ENCODE measurements at places on chromosomes 5 and 9.

GRCh38 chr5:26310415-26310814 is 728.0 kb downstream of the CDH9 start:
- no peak for DNase-seq

DNA sequence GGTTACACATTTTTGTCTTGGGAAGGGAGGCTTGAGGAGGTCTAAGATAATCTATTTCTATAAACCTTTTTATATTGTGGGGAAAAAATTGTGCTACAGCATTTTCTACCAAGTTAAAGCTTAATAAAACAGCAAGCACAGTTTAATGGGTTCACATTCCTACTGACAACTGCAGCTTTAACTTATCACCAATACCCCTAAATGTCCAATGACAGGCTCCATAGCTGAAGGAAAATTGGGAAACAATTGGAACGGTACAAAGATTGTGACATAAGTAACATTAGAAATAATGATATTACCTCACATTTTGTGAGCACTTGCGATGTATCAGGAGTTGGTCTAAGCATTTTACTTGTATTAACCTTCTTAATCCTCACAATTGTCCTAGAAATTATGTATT is 79.5 kb upstream of the HAPLN1 start:
- no peak for DNase-seq

- DNase-seq: no peak
These were observed 48.4 kb downstream of the ANKRD33B start for GRCh38 chr5:10612251-10612650.

DNA sequence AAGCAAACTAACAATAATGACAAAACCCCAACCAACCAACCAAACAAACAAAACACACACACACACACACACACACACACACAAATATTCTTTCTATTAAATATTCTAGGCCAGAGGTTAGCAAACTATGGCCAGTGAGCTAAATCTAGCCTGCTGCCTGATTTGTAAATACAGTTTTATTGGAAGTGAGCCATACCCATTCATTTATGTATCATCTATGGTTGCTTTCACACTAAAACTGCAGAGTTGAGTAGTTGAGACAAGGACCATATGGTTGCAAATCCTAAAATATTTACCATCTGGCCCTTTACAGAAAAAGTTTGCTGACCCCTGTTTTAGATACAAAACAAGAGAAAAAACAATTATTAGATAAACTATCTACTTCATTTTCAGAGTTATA is 620.5 kb upstream of the SEMA6A start:
- no peak for DNase-seq

DNA sequence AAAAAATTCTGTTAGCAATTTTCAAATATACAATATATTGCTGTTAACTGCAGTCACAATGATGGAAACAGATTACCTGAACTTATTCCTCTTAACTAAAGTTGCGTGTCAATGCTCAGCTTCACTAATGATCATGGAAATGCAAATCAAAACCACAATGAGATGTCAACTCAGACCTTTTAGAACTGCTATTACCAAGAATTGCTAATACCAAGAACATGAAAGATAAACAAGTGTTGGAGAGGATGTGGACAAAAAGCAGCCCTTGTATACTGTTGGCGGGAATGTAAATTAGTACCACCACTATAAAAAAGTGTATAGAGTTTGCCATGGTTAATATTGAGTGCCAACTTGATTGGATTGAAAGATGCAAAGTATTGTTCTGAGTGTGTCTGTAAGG is 1409.7 kb upstream of the CDH18 start:
- no peak for DNase-seq

DNA sequence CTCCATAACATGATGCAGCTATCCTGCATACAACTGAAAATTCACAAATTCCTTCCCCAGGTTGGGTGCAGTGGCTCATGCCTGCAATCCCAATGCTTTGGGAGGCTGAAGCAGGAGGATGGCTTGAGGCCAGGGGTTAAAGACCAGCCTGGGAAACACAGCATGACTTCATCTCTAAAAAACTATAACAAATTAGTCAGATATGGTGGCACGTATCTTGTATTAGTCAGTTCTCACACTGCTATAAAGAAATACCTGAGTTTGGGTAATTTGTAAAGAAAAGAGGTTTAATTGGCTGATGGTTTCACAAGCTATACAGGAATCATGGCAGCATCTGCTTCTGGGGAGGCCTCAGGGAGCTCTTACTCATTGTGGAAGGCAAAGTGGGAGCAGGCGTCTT is 56.4 kb upstream of the DAPK1 start:
- DNase-seq: no peak

GRCh38 chr5:134189031-134189430 is 12.3 kb upstream of the SKP1 start:
- no peak for DNase-seq

DNA sequence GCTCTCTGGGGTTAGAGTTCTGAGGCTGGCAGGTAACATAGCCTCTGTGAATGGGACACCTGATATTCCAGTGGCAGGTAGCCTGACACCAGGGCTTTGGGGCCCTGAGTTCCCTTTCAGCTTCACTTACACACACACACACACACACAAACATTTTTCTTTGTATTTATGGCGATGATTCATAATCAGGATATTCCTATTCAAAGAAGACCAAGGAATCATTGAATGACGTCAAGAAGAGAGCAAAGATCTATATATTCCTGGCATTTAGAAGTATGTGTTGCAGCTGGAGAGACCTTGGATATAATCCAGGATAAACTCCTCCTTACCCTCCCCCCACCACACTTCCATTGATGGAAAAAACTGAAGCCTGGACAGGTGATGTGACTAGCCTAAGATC is 7.9 kb upstream of the ENTREP1 start:
- no peak for DNase-seq

DNA sequence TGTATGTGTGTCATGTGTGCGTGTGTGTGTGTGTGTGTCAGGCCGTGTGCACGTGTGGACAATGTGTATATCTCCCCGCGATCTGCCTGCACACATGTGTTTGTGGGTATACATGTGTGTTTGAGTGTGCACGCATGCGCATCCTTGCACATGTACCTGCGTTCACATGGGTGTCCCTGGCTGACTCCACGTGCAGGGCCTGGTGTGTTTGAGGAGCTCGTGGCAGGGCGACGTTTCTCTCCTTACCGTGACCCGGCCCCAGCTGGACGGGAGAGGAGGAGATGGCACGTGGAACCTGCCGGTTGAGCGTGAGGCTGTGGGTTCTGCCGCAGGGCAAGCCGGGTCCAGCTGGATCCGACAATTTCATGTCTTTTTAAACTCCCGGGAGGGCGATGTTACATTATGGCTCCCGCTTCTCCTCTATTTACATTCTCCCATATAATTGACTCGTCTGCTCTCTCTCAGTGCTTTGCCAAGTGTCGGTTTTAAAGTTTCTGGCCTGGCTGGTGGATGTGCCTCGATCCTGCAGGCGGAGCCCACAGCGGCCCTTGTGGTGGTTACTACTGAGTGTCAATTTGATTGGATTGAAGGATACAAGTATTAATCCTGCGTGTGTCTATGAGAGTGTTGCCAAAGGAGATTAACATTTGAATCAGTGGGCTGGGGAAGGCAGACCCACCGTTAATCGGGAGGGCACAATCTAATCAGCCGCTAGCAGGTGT is 5.9 kb downstream of the COL5A1 start:
- DNase-seq: no peak

DNA sequence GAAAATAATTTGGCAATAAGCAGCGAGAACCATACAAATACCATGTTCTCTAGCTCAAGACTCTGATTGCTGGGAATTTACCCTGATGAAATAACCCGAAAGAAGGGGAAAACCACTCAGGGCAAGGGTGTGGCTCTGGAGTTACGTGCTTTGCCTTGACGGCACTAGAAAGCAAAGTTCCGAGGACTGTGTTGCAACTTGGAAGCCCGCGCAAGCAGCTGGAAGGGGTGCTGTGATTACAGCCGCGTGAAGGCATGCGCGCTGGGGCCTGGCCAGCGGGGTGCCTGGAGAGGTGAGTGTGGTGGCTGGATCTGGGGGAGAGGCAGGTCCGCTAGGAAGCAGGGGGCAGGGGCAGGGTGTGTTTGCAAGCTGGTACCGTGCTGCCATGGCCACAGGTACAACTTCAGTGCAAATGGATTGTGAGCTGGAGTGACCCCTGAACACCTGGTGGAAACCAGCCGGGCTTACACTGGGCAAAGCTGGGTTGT is 52.6 kb upstream of the CNOT6 start:
- no peak for DNase-seq

DNA sequence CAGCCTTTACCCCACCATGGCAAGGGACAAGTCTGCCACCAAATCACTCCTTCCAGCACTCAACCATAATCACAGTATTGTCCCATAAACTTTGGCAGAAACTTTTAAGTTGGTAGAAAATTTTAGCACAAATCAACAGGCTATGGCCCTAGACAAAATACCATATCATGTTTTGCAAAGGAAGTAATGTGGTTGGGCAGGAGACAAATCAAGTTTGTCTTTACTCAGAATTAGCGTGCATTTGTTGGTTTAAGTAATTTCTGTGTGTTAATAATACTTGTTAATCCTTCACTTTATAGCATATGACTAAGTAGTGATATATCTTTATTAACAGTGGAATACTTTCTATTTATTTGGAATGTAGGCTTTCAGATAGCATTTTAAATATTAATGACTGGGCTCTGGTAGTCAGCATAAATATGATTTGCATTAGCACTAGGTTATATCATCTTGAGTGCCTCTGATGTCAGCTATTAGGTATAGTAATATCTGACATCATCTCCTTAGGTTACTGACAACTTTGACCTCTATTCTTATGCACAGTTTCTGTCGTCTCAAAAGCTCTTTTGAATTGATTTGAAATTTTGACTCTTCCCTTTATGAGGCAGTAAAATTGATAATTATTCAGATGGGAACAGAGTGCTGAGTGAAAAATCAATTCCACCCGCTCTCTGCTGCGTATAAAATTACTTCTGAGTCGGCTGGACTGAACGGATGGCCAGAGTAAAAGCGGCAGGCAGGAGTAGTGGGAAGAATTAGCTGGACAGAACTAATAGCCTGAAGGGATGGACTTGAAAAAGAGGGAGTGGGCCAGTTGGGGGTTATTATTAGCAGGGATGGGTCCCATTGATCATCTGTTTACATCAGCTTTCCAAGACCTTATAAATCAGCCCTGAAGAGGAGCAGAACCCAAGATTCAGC is 40.1 kb upstream of the TLX3 start:
- no peak for DNase-seq

DNA sequence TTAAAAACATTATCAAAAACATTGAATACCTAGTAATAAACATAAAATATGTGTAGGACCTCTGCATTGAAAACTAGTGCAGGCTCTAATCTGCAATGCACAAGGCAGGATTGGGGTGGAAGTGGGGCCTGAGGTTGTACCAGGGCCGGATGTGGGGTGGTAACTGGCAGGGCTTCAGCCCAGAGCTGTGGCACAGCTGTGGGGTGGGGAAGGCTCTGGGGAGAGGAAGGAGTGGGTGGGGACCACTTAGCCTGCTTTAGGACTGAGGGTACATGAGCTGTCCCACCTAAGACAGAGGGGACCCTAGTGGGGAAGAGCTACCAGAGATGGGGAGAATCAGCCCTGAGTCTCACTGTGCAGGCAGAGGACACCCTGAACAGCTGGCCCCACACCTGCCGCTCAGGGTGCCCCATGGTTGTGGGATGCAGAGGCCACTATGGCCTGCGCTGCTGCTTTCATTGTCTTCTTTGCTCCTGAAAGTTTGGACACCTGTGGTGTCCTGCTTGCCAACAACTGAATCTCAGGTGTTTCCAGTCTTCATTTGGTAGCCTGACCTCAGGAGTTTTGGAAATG is 311.4 kb downstream of the TLE4 start:
- no peak for DNase-seq

DNA sequence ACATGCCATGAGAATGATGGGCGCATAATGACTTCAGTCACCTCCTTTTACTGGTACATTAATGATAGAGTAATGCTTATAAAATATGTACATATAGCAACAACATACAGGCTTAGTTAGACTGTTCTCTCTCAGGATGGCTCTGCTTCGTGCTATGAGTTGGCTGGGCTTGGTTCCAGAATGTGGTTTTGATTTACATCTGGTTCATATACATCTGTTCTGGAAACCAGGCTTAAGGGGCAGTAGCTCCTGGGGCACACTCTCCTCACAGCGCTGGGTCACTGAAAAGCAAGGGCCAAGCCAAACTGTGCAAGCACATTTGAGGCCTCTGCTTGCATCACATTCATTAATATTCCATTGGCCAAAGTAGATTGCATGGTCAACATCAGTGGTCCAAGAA is 44.9 kb downstream of the PCSK1 start:
- no peak for DNase-seq

DNA sequence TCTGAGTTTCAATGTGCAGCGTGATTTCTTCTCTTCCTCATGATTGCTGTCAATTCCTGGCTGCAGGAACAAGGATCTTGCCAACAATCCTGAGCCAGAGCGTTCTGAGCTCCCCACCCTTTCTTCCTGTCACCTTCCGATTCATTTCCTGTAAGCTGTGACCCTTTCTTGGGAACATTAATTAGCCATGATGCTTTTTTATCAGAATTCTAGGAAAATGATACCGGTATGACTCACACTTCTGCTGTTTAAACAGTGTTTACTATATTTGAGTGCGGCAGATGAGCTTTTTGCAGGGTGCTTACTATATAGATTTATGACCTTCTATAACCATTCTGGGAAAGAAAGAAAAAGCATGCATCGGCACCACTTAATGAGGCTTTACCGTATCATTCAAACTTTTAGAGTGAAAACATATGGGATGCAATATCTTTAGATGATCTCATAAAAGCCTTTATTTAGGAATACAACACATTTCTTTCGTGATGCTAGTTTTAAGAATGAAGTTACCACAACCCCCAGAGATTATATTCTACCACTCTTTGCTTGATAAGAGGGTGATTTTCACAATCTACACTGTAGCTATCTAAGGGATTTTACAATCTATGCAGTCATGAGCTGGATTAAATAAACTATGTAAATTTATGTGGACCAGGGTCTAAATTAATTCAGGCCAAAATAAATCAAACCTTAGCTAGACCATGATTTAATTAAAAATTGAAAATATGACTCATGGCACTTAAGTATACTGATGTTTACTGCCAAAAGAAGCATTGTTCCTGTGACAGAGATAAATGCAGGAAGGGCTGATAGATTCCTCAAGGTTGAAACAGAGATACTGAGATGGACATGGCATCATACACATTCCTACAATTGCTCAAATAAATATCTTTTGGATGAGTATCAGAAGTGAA is 38.0 kb upstream of the OSMR start:
- no peak for DNase-seq

GRCh38 chr5:170081616-170082015 is 24.1 kb upstream of the FOXI1 start:
- no peak for DNase-seq

GRCh38 chr9:129929496-129930125 is 94.4 kb downstream of the USP20 start:
- no peak for DNase-seq

- no peak for DNase-seq
These were observed 293.4 kb downstream of the YTHDC2 start for GRCh38 chr5:113806904-113807303.

DNA sequence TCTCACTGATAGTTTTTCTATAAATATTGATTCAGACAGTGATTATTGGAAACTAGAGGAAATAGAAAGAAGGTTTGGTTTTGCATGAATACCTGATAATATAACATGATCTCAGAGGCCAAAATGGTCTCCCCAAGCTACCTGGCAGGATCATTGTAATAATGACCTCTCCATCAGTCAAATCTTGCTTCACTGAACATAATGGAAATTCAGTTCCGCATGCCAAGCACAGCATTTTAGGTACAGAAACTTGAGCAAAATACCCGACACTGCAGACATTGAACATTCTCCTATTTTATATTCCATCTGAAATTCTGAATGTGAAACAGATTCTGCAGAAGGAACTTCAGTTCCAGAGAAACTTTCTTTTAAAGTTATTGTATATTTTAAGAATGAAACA is 9.1 kb upstream of the TBC1D2 start:
- DNase-seq: no peak
